ENCODE measurements at places on chromosomes 12 and 14.

GRCh38 chr12:121325922-121326396 lies 26.3 kb downstream of the ANAPC5 start:
- DNase-seq: no peak

DNA sequence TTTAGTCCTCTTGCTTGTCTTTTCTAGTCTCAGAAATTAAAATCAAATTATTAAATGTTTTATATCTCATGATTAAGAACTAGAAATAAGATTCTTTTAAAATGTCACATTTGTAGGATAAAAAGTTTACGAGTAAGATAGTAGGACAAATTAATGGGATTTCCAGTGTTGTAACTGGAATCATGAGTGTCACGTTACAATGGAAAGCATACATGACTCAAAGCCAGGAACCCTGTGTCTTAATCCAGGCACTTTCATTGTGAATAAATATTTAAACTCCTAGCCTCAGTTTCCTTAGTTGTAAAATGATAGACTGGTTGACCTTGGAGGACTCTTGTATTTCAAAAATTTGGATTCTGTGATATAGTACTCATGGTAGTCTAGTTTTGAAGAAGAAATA lies 84.9 kb downstream of the MIA2 start:
- DNase-seq: no peak

DNA sequence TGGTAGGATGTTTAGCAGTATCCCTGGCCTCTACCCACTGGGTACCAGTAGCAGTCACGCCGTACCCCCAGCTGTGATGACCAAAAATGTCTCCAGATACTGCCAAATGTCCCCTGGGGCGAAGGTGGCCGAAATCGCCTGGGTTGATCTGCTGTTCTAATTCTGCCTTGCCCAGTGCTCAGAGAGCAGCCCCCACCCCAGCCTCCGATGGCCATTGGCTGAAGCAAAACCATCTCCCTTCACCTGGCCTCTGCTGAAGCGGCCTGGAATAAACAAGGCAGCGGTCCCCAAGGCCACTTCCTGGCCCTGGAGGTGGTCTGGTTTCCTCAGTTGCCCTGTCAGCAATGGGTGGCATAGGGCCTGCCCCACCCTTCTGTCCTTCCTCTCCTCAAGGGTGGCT lies 298.4 kb downstream of the CACNA1C start:
- DNase-seq: no peak

GRCh38 chr12:3380200-3381043 lies 110.6 kb upstream of the PRMT8 start:
- no peak for DNase-seq

All from kidney tubule cell (primary cell).